ENCODE measurements at places on chromosomes 4 and X.

DNA sequence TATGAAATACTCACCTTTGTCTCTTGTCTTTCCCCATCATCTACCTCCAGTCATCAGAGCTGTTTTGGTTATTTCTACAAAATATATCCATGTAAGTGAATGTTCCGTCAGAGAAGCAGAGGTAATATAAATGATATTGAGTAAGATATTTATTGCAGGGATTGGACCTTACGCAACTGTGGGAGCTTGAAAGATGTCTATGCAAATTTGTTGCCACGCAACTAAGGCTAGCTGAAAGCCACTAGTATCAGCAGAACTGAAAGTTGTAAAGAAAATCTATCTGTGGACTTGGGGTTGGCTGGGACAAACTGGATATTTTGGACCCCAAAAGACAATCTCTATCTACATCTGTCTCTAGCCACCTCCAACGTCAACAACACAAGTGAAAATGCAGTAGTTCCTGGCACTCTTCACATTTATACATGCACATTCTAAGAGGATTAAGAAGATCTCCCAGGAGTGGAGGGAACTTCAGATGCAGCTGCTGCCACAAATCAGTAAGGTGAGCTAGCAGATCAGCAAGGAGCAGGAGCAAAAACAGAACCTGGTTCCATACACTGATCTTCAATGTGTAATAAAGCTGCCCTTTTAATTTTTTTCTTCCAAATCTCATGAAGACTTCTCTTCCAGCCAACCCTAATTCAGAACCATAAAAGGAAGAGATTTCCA lies 8.5 kb upstream of the CCSER1 start:
- DNase-seq, result no peak

- DNase-seq, result peak; percentile 38
Observed at GRCh38 chr4:188295899-188296298, 156.7 kb downstream of the TRIML1 start.

GRCh38 chrX:95290455-95290854 lies 1394.2 kb upstream of the DIAPH2 start:
- DNase-seq, result peak; percentile 0

GRCh38 chr4:105453550-105454205 lies 20.2 kb downstream of the PPA2 start:
- no peak for DNase-seq

GRCh38 chr4:109410776-109411175 lies 22.8 kb upstream of the SEC24B start:
- no peak for DNase-seq

- DNase-seq, result peak; percentile 50
Observed at GRCh38 chr4:41611881-41612871, 74.2 kb downstream of the LIMCH1 start.
